ENCODE measurements at places on chromosomes 13 and 19.

- DNase-seq, result no peak
Measured at GRCh38 chr19:5032101-5032967, 63.4 kb downstream of the KDM4B start.

- DNase-seq, result no peak
Measured at GRCh38 chr13:67228916-67229315, 1.2 kb downstream of the PCDH9 start.

GRCh38 chr19:5934069-5934401 lies 20.0 kb downstream of the CAPS start:
- no peak for DNase-seq

- DNase-seq, result no peak
Measured at GRCh38 chr13:91882918-91883317, 484.5 kb downstream of the GPC5 start.

DNA sequence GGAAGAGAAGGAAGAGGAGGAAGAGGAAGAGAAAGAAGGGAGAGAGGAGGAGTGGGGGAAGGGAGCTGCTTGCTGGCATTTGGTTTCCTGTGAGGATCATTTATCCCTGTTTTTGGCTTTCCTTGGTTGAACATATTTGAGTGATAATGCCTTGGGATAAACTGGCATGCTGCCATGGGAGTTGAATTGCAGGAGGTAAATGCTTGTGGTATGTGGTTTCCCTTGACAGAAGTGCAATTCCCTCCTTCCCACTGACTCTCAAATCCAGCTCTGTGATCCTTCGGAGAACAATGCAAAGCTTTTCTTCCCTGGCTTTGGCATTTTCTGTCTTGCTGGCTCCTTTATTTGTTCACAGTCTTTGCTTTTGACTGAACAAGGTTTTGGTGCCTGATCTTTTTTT lies 27.2 kb upstream of the CBY2 start:
- no peak for DNase-seq

DNA sequence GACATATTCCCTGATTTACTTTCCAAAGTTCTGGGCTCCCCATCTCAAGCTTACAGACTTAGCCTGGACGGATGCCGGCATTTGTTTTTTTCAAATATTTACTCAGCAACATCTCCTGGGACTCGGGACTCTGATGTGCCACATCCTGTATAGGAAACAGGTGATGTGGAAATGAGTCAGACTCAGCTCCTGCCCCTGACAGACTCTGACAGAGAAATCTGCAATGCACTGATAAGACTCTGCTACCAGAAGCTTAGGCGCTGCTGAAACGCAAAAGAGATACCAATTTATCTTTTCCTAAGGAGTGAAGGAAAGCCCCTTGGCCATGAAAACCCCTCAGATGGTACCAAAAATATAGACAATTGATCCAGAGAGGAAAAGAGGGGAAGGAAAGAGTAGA lies 16.2 kb downstream of the LAIR2 start:
- DNase-seq, result no peak

GRCh38 chr13:52461265-52461664 lies 6.0 kb downstream of the CKAP2 start:
- DNase-seq, result no peak

DNA sequence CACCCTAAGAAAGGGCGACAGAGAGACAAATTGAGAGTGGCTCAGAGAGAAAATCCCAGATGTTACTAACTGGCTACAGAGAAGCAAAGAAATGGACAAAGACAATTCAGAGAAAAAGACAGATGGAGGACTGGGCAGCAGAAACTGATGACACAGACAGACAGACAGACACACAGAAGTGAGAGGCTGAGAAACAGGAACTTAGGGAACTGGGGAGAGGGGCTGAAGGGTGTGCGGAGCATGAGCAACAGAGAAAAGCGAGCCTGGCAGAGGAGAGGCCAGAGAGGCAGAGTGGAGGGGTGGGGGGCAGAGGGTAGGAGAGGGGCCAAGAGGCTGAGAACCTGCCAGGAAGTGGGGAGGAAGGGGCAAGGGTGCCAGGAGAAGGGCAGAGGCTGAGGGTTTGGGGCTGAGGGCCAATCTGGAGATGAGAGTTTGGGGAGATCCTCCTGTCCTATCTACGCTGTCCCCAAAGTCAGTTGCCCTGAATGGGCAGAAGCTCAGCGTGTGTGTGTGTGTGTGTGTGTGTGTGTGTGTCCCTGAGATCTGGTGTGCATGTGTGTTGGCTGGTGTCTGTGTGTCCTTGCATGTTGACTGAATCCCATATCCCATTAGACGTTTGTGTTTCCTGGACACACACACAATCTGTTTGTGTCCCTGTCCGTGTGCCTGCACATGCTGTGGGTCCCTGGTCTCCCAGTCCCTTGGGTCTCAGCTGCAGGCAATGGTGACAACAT lies 5.6 kb upstream of the ERFL start:
- DNase-seq, result no peak
